ENCODE measurements at places on chromosomes 3 and 15.

DNA sequence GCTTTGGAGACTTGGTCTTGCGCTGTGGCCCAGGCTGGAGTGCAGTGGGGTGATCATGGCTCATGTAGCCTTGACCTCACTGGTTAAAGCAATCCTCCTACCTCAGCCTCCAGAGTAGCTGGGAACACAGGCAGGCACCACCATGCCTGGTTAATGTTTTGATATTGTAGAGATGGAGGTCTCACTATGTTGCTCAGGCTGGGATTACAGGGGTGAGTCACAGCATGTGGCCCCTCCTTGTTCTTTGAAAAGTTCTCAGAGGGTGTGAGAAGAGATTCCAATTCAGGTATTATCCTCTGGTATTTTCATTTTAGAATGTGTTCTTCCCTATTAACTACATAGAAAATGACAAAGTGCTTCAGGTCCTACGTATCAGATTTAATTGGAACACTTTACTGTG lies 51.9 kb upstream of the RPL32 start:
- peak; percentile 2 for DNase-seq

- no peak for DNase-seq
These were observed 687.9 kb upstream of the GRM7 start for GRCh38 chr3:6172871-6173642.

- DNase-seq = no peak
These were observed 25.9 kb downstream of the C3orf20 start for GRCh38 chr3:14700891-14701290.

GRCh38 chr3:124860599-124860998 lies 26.6 kb downstream of the ITGB5 start:
- peak; percentile 92 for DNase-seq

DNA sequence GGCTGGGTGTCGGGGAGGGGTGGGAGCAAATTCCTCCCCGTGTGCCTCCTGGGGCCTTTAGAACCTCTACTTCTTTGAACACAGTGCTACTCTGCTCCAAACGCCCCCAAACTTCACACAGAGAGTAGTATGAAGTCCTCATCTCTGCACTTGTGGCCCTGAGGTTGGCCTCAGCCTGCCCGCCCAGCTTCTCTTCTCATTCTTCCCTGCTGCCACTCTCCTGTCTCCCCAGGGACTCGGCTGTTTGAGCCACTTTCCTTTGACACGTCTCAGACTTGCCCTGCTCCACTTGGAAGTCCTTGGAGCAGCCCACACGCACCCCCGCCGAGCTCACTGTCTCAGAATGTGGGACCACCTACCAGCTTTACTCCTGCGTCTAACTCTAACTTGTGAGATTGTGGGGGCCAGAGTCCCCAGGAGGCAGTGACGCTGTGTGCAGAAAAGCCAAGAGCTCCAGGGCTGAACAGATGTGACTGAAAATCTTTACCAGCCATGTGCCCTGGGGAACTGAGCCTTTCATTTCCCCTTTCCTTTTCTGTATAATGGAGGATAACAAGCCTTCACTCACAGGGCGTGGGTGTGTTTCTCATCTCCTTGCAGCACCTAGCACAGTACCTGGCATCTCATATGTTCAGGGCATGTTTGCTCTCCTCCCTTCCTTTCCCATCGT lies 233.6 kb upstream of the CTDSPL start:
- no peak for DNase-seq

DNA sequence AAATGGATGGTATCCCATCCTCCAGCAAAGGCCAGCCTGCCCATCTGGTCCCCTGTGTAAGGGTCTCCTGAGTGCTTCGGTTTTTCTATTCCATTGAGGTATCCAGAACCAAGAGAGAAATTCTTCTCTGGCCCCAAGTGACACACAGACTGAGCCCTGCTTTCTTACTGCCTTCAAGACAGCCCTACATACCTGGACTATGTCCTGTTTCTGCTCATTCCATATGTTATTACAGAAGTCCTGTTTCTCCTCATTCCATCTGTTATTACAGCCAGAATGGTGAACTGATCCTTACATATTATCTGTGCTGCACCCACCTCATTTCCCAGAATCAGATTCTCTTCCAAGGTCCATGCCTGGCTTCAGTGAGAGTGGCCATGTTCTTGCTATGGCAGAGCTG lies 115.2 kb downstream of the DCLK3 start:
- DNase-seq = no peak

GRCh38 chr3:158912188-158912587 lies 110.3 kb downstream of the MFSD1 start:
- DNase-seq = no peak

- DNase-seq = no peak
These were observed 130.2 kb upstream of the TOPAZ1 start for GRCh38 chr3:44111482-44111881.

GRCh38 chr15:94526071-94526689 lies 294.8 kb downstream of the MCTP2 start:
- DNase-seq = no peak

GRCh38 chr3:73498764-73499622 lies 125.7 kb downstream of the PDZRN3 start:
- no peak for DNase-seq

DNA sequence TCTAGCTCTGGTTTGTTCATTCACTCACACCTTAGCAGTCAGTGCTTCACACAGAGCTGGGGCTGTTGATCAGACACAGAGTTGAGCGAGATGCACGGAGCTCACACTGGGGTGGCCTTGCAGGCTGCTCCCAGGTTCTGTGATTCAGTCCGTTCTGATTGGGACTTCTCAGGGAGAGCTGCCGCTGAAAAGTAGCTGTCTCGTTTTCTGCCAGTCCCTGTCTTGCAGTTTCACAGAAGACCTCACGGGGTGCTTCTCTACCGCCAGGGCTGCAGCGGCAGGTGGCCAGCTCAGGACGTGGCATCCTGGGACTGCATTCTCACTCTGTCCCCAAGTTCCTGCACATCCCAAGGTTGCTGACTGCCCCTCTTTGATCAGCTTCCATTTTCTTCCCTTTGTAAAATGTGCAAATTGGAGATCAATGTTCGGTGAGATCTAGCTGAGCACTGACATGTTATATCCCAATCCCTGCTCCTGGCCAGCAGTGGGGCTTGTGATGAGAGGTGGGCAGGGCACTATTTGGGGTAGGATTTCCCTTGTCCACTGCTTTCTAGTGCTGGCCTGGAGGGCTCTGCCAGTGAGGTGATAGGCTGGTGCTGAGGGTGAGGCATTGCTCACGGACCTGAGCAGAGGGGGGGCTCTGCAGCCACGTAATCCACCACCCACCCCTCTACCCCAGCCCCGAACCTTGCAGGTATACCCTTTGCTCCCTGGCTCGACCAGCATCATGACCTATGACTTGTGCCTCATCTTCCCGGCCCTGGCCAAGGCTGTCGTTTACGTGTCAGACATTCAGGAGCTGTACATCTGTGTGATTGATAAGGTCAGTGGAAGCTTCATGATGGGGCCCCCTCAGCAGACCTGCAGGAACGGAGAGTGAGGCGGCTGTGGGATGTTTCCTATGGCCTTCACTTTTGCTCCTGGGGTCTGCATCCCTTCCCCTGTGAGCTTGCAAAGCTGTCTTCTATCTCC lies 5.3 kb upstream of the TXNRD3 start:
- no peak for DNase-seq

DNA sequence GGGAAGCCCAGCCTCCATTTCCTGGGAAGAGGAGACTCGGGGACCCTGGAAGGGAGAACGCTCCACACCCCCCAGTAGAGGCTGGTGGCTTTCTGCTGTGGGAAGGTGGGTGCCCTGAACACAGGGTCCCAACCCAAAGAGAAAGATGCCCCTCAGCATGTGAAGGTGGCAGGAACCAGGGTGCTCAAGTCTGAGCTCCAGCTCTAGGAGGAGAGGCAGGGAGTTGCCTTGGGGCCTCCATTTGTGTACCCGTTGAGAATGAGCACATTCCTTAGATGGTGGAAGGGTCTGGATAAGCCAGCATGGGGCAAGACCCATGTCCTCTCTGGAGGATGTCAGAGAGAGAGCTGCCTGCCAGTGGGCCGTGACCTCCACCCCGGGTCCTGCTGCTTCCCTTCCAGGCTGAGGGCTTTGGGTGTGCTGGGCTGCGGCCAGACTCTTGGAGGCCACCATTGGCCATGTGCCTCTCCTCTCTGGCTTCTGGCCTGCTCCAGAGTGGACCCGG lies 212.4 kb downstream of the TBC1D2B start:
- DNase-seq = no peak

DNA sequence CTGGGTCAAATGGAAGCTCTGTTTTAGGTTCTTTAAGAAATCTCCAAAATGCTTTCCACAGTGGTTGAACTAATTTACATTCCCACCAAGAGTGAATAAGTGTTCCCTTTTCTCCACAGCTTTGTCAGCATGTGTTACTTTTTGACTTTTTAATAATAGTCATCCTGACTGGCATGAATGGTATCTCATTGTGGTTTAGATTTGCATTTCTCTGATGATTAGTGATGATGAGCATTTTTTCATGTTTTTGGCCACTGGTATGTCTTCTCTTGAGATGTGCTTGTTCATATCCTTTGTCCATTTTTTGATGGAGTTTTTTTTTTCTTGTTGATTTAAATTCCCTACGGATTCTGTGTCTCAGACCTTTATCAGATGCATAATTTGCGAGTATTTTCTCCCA lies 745.0 kb upstream of the BCHE start:
- peak; percentile 1 for DNase-seq

DNA sequence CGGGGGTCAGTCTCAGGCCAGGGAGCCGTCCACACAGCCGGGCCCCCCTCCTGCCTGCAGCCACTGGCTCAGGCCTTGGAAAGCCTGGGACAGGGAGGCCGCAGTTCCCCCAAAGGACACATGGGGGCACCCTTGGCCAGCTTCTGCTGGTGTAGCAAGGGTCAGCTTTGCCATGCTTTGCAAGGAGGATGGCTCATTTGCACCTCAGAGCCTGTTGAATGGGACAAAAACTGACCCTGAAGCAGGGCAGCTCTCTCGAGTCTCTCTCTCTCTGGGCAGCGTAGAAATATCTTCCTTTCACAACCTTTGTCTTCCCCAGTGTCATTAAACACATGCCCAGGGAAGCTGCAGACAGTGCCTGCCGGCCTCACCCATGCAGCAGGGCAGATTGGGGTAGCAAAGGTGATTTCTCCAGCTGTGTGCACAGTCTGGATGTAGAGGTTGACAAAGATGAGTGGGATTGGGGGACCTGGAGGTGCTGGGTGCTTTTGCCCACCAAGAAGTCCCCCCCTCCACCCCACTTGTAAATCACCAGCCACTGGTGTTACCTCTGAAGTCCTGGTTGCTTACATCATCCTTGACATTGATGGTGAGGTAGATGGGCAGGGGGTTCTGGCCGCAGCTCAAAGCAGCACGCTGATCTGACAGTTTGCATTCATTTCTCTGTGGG lies 17.4 kb upstream of the EHD4 start:
- DNase-seq = peak; percentile 46
